CD4-positive, CD25-positive, alpha-beta regulatory T cell (primary cell): ENCODE measurements at places on chromosomes 1 and 21. TPM values are rescaled to one million over a fixed set of nuclear protein-coding genes. Genes with fewer than 3 reads are reported as not detected.

The CSMD2 gene
- total RNA-seq: not detected

The KIAA1614 gene
- total RNA-seq: 0.20 TPM

The TBX19 gene
- total RNA-seq: 3.8 TPM

The ASCL5 gene
- 0.27 TPM for total RNA-seq

The BEND5 gene
- 2.2 TPM for total RNA-seq

The TSTD1 gene
- 61.3 TPM for total RNA-seq

The DTL gene
- 4.7 TPM for total RNA-seq
